ENCODE measurements at places on chromosomes 7 and 10.
A peak's percentile ranks its signal among the peaks of the same experiment; 100 is the strongest.

- DNase-seq = no peak
These were observed 71.6 kb downstream of the GSDME start for GRCh38 chr7:24685708-24686107.

DNA sequence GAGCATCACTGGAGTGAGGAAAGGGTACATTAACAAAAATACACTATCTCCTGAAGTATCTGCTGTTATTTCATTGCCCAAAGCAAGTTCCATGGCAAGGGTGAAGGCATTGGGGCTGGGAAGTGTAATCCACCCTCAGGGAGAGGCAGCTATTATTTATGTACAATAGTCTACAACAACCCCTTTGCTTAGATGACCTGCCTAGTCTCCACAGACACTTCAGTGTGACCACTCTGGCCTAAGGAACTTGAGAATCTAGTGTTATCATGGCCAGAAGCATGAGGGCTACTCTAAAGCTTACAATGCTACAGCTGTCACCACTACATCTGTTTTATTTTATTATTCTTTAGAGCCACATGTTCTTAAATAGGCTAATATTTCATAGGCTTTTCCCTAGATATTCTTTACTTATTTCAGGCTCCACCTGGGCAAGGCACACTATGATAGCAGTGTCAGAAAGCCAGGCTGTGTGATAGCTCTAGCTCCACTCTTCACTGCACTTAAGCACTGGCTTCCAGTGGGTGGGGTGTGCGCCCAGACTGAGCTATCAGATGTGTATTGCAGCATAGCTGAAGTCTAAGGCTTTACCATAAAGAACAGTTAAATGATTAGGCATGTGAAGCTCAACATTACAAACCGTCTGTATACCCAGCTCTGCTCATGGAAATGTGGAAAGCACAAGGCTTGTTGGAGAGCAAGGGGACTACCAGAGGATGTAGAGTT lies 117.0 kb upstream of the CCDC6 start:
- no peak for DNase-seq

DNA sequence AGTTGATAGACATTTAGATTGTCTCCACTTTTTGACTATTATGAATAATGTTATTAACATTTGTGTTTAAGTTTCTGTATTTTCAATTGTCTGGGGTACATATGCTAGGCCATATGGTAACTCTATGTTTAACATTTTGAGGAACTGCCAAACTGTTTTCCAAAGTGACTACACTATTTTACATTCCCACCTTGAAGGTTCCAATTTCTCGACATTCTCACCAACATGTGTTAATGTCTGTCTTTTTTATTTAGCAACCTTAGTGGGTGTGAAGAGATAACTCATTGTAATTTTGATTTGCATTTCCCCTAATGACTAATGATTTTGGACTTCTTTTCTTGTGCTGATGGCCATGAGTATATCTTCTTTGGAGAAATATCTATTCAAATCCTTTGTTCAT lies 832.4 kb downstream of the DNAJB9 start:
- DNase-seq = no peak

DNA sequence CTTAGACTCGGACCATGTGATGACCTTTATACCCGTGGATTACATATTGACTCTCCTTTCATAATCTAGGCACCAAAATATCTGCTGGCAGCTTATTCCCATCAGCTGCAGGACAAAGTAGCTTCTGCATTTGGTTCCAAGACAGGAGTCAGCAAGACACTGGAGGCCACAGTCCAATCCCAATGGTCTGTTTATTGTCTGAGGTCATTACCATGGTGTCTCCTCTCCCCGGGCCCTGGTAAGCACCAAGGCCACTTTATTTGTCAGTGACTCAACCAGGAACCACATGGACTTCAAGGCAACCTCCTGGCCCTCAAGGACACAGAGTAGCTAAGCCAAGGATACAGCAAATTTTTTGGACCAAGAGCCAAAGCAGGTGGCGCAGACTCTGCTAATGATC lies 36.1 kb downstream of the KCNMA1 start:
- no peak for DNase-seq

- DNase-seq = no peak
These were observed 13.7 kb upstream of the DNTT start for GRCh38 chr10:96290368-96291133.

GRCh38 chr10:8187171-8187666 lies 132.7 kb downstream of the GATA3 start:
- DNase-seq = no peak

- no peak for DNase-seq
These were observed 56.3 kb downstream of the RASGEF1A start for GRCh38 chr10:43210556-43210955.

DNA sequence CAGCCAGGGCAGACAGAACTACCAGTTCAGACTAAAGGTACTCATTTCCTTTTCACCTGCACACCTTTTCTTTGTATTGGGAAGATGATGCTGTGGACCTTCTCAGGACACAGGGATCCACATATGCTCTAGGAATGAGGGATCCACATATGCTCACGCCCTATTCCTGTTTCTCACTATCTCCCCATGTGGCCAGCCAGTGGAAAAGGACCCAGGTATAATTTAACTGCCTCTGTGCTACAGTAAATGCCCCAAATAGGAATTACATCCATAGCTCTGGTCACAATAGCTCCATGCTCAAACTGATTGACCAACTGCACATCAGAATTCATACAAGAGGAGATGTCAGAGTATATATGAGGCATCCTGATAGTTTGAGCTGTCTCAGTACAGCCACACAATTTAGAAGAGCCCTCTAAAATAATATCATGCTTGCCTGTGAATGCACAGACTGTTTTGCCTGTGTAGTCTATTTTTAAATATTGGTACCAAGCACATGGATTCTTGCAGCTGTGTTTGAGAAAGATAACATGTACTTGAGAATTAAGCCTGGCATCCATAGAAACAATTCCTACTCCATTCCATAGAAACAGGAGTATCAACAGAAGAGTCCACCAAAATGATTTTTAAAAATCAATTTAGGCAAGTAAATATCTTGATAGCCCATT lies 43.7 kb downstream of the CTTNBP2 start:
- DNase-seq = no peak

- DNase-seq = no peak
These were observed 8.6 kb upstream of the SLC16A9 start for GRCh38 chr10:59718257-59718656.

DNA sequence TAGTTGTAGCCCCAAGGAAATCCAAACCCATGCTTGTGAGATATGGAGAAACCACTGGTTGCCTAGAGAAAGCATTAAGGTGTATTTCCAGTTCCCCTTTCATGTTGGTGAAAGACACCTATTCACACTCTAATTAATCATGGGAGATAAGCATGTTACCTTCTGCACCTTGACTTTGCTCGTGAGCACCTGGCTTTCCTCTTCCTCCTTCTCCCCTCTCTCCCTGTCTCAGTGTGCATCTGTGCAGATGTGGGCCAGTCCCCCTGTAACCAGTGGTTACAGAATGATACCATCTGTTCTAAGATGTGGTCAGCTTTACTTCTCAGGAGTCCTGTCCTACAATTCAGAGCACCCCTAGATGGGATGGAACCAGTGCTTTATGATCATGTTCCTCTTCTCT lies 160.6 kb downstream of the LCOR start:
- no peak for DNase-seq

DNA sequence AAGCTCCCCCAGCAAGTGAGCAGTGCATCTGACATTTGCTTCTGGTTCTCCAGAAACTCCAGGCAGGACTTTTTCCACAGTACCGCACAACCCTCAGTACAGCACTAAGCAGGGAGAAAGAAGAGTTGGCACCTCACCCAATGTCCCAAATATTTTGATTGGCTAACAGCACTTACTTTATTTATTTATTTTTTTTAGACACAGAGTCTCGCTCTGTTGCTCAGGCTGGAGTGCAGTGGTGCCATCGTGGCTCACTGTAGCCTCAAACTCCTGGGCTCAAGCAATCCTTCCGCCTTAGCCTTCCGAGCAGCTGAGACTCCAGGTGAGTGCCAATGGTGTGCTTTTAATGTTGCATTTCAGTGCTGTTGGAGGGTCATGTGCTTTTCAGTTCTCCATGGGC lies 200.3 kb upstream of the ZMIZ1 start:
- no peak for DNase-seq

DNA sequence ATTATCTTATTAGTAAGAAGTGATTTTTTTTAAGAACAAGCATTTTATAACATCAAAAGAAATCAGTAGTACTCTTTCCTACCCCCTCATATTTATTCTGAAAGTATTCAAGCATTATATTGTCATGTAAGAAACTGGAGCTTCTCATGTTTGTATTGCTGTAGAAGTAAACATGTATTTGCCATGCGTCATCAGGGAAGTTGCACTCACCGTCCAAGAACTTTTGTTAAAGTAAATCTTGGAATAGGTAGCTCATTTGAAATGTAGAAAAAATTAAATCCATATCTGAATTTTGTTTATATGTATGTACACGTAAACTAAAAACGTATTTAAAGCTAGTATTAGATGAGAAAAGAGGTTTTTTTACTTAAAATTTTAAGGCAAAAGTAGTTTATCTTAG lies 96.8 kb downstream of the PTEN start:
- no peak for DNase-seq

DNA sequence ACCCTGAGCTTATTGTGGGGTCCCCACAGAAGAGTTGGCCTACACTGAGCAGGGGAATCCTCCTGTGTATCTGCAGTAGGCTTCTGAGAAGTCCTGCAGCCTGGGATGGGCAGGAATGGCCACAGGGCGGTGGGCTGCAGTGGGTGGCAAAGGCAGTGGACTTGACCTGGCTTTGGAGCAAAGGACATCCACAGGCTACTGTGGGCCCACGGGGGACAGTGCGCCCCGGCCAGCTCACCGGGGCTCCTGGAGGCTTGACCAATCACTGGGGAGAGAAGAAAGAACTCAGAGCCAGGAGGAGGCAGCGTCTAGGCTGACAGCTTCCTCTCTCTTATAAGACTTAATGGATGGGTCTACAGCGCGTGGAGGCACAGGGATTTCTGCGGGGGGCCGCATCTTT lies 488.8 kb upstream of the MGMT start:
- no peak for DNase-seq

- DNase-seq = no peak
These were observed 80.3 kb upstream of the SEM1 start for GRCh38 chr7:96789914-96790313.

DNA sequence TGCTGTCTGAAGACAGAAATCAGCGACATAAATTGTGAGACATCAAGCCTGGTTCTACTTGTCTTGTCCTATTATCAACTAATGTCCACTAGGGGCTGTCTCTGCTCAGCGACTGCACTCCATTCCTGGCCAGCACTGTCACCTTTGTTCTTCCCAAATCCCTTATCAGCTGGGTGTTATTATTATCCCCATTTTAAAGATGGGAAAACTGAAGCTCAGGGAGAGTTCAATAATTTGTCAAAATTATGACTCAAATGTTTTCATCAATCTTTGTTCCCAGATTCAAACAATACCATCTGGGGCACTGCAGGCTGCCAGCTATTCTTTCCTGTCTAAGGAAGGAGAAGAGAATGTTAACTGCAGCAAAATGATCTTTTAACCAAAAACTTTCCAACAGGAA lies 431.6 kb upstream of the NFE2L3 start:
- no peak for DNase-seq

DNA sequence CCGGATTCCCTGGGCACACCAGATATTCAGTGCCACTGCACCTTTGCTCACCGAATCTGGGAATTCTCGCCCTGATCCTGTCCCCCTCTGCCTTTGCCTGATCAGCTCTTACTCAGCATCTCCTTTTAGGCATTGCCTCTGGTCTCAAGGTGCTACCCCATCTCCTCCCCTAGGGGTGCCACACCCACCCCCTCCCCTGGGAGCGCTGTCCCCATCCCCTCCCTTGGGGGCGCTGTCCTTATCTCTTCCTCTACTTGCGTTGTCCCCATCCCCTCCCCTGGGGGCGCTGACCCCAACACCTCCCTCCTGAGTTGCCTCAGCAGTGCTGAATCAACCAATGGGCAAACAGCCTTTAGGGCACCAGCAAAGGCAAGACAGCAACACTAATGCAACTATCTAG lies 686.9 kb upstream of the FOXK1 start:
- no peak for DNase-seq

- DNase-seq = no peak
These were observed 26.4 kb downstream of the GRK5 start for GRCh38 chr10:119233821-119234220.

GRCh38 chr10:5719546-5719945 lies 34.9 kb downstream of the TASOR2 start:
- DNase-seq = no peak

GRCh38 chr10:94299417-94299816 lies 63.3 kb downstream of the NOC3L start:
- peak; percentile 64 for DNase-seq

- DNase-seq = peak; percentile 71
These were observed 26.9 kb upstream of the TRIM56 start for GRCh38 chr7:101058355-101058754.

GRCh38 chr7:24970676-24971075 lies 9.3 kb downstream of the OSBPL3 start:
- DNase-seq = no peak

DNA sequence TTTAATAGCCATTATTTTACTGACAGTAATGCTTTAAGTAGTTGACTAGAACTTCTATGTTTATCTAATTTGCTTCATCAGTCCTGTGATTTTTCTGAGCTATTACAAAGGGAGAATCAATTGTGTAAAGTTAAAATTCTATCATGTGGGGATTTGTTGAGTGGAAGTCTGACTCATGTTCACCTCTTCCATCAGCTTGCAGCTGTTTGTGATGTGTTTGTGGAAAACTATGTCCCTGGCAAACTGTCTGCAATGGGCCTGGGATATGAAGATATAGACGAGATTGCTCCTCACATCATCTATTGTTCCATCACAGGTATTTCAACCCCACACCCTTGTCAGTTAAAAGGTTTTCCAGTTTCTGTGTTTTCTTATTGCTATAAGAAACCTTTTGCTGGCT lies 59.9 kb downstream of the SUGCT start:
- DNase-seq = no peak

GRCh38 chr7:95531605-95532219 lies 46.0 kb downstream of the ASB4 start:
- no peak for DNase-seq

DNA sequence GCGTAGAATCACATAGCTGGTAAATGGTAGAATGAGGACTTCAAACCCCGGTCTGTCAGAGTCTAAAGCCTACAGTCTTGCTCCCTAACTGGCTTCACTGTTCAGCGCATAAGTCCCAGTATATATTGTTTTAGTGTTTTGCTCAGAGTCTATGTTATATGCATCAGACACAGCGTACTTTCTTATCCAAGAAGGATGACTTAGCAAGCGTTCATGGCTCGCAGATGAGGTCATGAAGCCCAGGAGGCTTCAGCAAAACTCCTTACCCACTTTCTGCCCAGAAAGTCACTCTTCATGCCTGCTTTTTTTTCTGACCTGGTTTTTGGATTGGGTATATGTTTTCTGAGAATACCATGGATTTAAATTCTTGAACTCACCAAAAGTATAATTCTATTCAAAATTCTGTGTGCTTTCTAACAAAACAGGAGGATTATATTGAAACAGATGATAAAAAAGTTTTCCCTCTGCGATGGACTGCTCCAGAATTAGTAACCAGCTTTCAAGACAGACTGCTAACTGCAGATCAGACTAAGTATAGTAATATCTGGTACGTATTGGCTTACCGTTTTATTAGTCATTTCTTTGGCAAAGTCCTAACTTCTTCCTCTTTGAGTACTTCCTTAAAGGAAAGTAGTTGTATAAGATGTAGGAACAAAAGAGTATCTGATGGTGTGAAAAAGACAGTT lies 24.6 kb upstream of the BHLHA15 start:
- no peak for DNase-seq

All from activated CD8-positive, alpha-beta memory T cell treated with anti-CD3 and anti-CD28 coated beads, Interleukin-2, amount 10 ng/mL, durations not matched to agents 7 days and 5 days (primary cell).